Left kidney (tissue), 8 donors: ENCODE measurements at places on chromosomes 1 and 21.

DNA sequence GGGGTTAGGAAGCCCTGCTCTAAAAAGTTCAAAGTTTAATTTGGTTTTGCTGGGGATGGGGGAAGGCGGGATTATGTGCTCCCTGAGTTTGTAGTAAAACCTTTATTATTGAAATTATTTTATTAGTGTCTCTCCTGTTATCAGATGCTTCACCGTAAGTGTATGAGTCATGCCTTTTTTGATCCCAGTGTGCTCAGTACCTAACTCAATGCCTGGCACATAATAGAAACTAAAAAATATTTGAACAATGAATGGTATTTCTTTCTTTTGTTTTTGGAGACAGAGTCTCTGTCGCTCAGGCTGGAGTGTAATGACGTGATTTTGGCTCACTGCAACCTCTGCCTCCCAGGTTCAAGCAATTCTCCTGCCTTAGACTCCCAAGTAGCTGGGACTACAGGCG is 6.4 kb downstream of the SNRPE start:
- no peak for DNase-seq

GRCh38 chr1:241706967-241707366 is 54.9 kb downstream of the WDR64 start:
- DNase-seq: no peak

GRCh38 chr21:36910581-36911307 is 55.7 kb downstream of the HLCS start:
- DNase-seq: peak; percentile 28

GRCh38 chr1:94542088-94542870 is 720 bp upstream of the F3 start:
- no peak for DNase-seq

GRCh38 chr1:150560011-150560438 is 10.8 kb downstream of the ADAMTSL4 start:
- no peak for DNase-seq
